Activated CD4-positive, alpha-beta T cell treated with anti-CD3 and anti-CD28 coated beads, Interleukin-10, Interleukin-2, amounts not matched to agents 100 ng/mL and 50 ng/mL, durations not matched to agents 16 hours and 8 hours (primary cell): ENCODE measurements at places on chromosomes 11 and 22.

DNA sequence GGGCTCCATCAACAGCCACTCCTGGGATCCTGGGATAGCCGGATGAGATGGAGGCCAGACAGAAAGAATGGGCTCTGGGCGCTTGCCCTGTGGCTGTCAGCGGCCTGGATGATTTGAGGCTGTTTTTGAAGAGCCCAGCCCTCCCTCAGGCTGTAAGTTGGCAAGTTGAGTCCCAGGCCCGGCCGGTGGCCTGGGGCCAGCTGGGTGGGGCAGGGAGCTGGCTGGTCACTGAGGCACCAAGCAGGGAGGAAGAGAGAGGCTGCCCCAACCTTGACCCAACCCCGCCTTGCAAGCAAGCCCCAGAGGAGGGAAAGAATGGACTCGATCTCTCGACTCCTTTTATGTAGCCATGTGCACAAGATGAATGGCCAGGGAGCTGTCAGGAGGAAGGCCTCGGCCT lies 34.9 kb downstream of the RIBC2 start:
- no peak for DNase-seq

GRCh38 chr11:65308281-65308891 lies 6.3 kb upstream of the CDC42EP2 start:
- no peak for DNase-seq

DNA sequence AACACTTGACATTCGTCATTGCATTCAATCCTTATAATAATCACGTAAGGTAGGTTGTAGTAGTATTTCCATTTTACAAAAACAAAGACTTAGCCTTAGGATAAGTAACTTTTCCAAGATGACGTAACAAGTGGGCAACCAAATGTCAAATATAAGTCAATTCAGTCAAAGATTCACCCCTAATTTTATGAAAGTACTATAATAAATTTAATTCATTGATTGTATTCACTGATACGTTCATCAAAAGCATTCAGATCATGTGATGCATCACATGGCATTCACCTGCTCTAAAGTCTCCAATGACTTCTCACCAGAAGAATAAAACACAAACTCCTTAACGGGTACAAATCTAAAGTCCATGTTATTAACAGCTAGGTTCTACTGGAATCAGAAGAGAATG lies 2.1 kb downstream of the KIF18A start:
- no peak for DNase-seq

- no peak for DNase-seq
These were observed 415.4 kb downstream of the MN1 start for GRCh38 chr22:27386186-27386585.

- DNase-seq = no peak
These were observed 196.4 kb downstream of the IGLL1 start for GRCh38 chr22:23383491-23384361.

- DNase-seq = no peak
These were observed 870 bp upstream of the CTTN start for GRCh38 chr11:70397336-70397982.

GRCh38 chr11:61730240-61730994 lies 22.0 kb upstream of the MYRF start:
- DNase-seq = no peak

DNA sequence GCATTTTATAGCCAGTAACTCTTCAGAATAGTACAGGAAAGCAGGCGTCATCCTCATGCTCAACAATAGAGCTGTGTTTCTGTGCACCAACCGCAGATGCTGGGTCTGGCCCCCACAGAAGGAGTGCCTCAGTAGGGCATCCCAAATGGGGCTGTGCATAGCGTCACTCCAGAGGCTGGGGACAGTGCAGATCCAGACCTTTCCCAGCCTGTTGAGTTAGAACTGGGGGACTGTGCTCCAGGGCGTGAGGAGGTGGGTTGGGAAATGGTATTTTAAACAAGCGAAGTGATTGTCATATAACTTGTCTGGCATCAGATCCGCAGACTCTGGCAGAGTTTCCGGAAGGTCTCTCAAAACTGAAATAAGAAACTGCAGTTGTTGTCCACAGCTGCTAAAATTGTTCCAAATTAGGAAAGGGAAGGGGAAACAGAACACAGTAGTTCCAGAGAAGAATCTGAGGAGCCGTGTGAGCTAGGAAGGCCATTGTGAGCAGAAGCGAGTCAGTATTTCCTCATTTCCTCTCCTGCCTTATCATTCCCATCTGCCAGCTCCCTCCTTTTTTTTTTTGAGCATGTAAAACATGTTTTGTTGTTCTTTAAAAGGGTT lies 52.2 kb downstream of the JAM3 start:
- DNase-seq = no peak

DNA sequence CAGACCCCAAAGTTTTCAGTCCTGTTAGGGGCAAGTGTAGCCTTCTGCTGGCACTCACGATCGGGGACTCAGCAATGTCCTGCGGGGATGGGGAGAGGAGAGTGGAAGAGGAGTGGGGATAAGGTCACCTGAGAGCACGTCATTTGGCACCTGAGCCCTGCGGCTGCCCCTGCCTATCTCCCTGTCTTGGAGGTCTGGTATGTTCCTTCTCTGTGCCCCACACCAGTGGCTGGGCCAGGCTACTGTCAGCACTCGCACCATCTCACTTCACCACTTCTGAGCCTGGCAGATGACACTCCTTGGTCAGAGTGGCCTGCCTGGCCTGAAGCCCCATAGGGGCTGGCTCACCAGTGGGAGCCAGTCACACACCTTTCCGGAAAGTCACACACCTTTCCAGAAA lies 20.1 kb upstream of the CHADL start:
- DNase-seq = no peak

- no peak for DNase-seq
These were observed 125.0 kb upstream of the ARHGAP42 start for GRCh38 chr11:100562128-100562527.

DNA sequence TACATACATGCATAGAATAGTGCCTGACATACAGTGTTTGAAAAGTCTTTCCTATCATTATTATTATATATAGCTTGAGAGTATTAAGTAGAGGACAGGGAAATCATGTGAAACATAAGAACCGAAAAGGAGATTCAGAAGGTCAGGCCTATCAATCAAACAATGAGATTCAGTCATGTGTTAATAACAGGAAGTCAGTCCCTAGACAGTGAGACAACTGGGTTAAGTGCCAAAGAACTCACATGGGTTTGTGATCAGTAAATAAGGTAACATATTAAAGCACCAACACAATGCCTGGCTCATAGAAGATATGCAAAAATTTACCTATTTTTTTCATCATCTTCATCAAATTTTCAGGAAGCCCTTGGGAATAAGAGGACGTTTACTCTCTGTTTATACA lies 174.3 kb upstream of the FAT3 start:
- DNase-seq = no peak

DNA sequence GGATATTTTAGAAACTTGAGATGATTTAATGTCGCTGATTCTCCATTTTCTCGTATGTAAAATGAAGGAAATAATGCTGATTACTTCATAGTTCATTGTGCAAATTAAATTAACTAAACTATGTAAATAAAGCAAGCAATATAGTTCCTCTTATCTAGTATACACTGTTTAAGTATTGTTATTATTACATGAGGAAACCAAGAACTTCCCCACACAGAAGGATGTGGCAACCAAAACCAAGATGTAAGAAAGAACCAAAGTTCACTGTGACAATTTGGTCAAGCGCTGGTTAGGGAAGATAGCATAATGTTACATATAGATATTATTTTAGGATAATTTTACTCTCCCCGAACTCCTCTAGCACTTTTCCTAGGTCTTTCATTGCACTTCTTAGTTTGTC lies 103.2 kb downstream of the XKR3 start:
- no peak for DNase-seq

GRCh38 chr11:35676611-35676965 lies 14.0 kb downstream of the TRIM44 start:
- DNase-seq = no peak

GRCh38 chr11:128669506-128670270 lies 24.2 kb upstream of the FLI1 start:
- no peak for DNase-seq

GRCh38 chr22:39941601-39942000 lies 18.6 kb upstream of the TMA7B start:
- DNase-seq = no peak

DNA sequence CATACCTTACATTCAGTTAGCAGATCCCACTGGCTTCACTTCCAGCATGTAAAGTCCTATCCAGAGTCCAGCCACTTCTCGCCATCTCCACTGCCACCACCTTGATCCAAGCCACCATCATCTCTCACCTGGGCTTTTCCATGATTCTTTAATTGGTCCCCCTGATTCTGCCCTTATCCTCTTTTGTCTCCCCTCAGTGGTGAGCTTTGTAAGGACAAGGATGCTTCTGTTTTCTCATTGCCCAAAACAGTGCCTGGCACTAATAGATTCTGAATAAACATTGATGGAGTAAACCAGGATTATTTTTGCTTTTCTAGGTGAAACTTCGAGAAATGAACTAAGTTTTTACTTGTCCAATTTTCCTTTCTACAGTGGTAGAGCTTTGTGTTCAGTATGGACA lies 4.4 kb downstream of the POLA2 start:
- no peak for DNase-seq

DNA sequence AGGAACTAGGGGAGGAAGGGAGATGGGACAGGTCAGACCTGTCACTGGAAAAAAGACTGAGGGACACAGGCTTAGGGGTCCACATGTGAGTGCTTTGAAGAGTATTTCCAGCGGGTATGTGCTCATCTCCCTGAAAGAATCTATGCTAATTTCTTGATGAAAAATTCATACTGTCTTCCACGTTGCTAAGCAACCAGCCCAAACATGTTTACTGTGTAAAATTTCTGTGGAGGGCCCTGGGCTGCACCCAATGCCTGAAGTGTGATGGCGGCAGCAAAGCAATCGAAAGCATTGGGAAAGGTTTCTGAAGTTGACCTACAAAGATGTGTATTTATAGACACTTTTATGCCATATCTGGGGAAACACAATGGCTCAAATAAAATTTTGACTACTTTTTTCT lies 7.4 kb downstream of the SYT13 start:
- no peak for DNase-seq

DNA sequence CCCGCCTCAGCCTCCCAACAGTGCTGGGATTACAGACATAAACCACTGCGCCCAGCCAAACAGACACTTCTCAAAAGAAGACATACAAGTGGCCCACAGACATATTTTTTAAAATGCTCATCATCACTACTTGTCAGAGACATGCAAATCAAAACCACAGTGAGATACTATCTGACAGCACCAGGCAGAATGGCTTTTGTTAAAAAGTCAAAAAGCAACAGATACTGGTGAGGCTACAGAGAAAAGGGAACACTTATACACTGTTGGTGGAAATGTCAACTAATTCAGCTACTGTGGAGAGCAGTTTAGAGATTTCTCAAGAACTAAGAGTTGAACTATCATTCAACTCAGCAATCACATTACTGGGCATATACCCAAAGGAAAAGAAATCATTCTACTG lies 67.0 kb downstream of the ARHGAP20 start:
- peak; percentile 2 for DNase-seq

DNA sequence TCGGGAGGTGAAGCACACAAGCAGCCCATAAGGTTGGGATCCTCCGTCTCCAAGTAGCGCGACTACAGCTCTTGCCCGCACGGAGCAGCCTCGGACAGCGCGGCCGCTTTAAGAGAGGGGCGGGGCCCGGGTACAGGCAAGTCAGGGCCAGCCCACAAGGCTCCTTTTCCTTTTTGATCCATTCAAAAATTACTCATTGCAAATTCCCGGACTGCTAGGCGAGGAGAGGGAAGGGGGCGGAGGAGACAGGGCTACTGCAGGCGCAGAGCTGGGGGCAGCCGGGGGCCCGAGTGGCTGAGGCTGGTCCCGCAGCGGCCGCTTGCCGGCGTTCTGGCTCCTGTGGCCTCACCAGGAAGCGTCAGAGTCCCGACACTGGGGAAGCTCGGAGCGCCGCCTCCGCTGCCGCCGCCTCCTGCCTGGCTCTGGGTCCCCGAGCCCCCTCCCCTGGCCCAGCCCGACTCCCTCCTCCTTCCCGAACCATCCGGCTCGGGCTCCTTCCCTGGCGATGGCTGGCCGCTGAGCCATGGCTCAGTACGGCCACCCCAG lies at the start of gene UBASH3B:
TSS of gene UBASH3B (plus strand) at position 196 of the 546 bp plus-strand sequence. CDS start at position 524, 328 bp downstream.
- peak; percentile 77 for DNase-seq

DNA sequence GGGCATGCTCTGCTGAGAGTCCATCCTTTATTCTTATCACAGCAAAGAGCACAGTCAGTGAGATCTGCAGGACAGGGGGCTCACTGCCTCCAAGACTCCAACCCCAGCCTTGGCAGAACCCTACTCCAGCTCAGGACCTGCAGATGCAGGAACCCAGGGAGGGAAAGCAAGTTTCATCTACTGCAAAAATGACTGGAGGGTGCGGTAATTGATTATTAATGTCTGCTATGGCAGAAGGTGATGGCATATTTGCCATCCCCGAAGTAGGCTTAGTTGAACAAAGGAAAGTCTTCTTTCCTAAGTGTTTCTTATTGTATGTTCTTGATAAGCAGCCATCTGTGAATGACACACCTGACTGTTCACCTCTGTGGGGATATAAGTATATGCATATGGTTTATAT lies 9.2 kb downstream of the SCUBE1 start:
- no peak for DNase-seq

DNA sequence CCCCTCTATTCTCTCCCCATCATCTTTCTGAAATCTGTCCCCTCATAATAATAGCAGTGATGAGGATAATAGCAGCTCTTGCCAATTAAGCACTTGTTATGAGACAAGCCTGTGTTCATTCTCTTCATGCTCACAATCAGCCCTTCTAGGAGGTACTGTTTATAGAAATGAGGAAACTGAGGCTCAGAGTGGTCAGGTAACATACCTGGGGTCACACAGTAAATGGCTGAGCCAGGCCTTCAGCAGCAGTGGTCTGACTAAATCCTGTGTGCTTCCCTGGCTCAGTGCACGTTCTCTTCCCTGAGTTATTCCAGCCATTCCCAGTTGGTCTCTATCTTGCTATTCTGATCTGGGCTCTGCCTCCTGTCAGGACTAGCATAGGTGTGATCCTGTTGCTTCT lies 3.8 kb upstream of the CNIH2 start:
- no peak for DNase-seq

- DNase-seq = no peak
These were observed 12.4 kb downstream of the NLRP14 start for GRCh38 chr11:7032692-7033091.

GRCh38 chr22:29912605-29913398 lies 29.8 kb downstream of the MTMR3 start:
- DNase-seq = no peak

- no peak for DNase-seq
These were observed 72.4 kb downstream of the TEAD1 start for GRCh38 chr11:12746593-12747097.

GRCh38 chr11:86171627-86172026 lies 72.9 kb upstream of the EED start:
- no peak for DNase-seq

DNA sequence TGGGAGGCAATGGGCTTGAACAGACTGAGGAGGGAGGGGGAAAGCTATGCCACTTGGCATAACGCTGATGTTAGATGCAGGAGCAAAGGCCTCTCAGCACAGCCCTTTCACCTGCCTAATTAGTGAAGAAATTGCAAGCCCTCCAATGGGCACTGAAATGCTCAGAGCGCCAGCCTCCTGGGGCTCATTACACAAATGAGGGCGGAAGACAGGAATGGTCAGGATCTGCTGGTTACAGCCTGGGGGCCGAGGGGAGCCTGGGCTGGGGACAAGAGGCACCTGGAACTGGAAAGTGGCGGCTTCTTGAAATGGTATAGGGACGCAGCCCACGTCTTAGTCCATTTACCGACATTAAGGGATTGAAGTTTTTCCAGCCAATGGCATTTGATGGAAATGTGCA lies 50.2 kb upstream of the PLET1 start:
- no peak for DNase-seq

- DNase-seq = no peak
These were observed 1.6 kb downstream of the ATG2A start for GRCh38 chr11:64915376-64915887.
